Activated CD8-positive, alpha-beta memory T cell treated with anti-CD3 and anti-CD28 coated beads for 48 hours (primary cell): ENCODE measurements at places on chromosomes 5 and 9.

DNA sequence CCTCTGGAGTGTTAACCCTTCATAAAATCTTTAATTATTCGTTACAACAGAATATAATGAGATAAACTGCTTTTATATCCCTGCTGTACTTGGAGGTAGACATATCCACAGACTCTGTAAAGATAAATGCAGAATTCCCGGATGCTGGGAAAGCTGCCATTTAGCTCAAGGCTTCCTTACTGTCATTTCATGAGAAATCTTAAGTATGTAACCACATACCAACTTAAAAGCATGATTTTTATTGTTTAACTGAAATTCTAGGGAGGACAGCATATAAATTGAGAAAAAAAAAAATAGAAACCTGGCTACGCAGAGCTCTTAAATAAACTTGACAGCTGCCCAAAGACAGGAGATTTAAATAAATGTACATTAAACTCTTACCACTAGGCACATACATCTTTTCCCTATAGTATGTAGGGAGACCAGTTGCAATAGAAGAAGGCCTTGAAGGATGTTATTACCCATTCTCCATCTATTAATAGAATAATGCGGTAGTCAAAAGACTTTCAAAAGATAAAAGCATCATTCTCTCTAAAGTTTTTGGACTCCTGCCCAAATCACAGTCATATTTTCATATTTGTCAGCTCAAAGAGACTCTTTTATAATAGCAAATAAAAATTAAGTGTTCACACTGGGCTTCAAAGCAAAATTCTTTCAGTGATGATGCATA is 373.8 kb downstream of the NDUFS4 start:
- DNase-seq = no peak

DNA sequence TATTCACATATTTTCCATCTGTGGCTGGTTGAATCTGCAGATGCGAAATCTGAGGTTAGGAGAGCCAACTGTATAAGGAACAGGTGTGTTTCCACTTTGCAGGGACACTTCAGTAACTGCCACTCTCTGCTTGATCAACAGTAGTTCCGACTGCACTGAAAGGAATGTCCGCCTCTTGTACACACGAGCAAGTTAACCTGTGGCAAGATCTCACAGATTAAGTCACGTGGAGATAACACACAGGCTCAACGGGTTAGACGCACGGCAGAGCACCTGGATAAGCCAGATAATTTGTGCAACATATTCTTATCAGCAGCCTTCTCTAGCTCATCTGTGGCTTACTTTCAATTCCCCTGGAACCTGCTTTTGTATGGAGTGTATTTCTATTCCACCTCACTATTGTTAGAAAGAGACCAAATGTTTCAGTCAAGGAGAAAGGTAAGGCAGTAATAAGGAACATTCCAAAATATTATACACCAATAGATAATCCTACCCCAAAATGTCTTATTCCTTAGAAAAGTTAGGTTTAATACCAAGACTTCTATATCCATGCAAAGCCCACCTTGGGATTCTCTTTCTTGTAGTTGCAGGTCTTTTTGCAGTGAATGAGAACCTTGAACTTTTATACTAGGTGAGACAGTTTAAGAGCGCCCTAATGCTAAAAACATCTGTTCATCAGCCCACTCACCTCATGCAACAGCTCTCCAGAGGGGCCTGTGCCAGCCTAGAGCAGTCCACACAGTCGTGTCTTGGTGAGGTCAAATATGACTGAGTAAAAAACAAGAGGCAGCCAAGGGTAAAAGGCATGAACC is 6.5 kb upstream of the C9 start:
- DNase-seq = no peak

DNA sequence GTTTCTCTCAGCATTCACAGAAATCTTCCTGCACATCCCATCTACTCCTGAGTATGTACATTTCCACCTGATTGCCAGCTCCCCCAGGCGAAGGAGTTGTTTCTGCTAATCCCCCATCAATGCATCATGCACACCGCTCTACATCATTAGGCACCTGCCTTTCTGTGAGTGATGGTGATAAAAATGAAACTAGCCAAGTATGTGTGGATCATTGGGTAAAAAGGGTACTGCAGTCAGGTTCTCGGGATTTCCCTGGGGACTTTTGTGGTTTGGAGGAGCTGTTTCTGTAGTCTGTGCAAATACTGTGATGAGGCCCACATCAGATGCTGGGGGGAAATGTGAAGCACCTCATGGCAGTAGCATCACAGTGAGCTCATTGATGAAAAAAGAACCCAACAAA is 30.4 kb downstream of the CAMK4 start:
- DNase-seq = peak; percentile 47

DNA sequence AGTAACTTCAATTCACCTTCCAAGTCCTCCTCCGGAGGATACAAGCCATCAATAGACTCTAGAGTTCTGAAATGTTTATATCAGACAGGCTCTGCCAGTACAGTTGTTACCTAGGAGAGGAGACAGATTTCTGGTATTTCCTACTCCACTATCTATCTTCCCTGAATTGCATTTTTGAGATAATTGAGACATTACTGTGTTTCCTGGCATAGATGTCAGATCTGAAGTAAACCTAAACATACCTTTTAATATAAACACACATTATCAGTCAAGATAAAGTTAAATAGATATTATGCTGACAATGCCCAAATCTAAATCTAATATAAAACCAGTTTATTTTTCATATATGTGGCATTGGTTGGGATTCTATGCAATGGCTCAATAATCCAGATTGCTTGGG is 8.2 kb upstream of the TYRP1 start:
- DNase-seq = no peak

DNA sequence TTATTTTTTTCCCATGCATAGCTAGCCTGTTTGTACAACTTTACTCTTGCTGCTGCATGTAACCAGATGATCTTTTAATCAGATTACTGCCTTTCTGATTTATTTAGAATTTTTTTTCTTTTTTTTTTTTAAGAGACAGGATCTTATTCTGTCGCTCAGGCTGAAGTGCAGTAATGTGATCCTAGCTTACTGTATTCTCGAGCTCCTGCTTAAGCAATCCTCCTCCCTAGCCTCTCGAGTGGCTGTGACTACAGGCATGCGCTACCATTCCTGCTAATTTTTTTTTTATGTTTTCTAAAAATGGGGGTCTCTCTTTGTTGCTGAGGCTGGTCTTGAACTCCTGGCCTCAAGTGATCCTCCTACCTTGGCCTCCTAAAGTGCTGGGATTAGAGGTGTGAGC is 9.6 kb downstream of the DCP2 start:
- DNase-seq = no peak

DNA sequence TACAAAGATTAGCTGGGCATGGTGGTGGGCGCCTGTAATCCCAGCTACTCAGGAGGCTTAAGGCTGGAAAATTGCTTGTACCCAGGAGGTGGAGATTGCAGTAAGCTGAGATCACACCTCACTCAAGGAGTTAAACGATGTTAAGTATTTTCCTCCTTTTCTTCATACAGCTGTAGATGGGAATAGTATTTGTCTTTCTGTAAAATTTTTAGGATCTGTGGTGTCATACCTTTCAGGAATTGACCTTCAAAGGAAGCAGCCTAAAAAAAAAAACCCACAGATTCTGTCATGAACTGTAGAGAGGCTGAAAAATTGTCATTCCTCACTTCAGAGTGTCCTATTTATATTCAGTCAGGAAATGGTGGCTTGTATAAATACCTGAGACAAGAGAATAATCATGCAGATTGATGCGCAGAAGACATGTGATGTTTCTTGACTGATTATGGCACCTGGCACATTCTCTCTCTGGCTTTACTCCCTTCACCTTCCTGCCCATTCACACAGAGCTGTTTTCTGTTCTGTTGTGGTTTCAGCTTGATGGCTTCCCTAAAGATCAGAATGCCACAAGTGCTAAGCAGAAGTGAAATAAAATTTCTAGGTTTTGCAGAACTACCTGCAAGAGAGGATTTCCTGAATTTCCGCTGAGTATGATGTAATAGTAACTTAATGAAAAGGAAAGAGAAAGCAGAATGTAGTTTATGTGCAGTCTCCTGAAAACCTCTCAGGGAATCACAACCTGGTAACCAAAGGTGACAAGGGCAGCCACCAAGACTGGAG is 3.8 kb downstream of the IFNA1 start:
- DNase-seq = no peak

DNA sequence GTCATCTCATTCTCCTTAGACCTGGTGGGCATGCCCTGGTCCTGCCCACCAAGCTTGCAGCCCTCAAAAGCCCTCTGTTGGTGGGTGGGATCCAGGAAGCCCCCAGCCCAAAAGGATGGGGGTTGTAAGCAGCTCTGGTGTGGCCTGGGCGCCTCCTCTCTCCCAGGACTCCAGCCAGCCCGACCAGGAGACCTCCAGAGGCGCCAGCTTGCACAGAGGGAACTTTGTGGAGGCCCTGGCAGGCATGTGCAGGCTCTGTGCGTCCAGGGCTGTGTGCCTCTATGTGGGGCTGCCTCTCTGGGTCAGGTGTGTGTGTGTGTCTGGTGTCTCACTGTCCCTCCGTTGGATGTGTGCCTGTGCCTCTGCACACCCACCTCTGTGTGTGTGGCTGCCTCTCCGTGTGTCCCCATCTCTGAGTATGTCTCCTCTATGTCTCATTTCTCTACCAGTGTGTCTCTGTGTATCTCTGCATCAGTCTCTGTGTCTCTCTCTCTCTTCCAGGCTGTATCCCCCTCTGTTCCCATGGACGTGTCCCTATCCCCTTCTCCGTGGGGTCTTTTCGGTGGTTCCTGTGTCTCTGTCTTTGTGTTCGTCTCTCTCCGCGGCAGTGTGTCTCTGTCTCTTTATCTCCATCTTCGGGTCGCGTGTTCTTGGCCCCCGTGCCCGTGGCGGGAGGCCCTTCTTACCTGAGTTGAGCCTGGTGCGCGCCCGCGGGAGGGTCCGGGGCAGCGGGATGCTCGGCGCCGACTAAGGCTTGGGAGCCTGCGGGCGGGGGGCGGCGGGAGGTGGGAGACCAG is 501 bp downstream of the ENHO start:
- DNase-seq = no peak

DNA sequence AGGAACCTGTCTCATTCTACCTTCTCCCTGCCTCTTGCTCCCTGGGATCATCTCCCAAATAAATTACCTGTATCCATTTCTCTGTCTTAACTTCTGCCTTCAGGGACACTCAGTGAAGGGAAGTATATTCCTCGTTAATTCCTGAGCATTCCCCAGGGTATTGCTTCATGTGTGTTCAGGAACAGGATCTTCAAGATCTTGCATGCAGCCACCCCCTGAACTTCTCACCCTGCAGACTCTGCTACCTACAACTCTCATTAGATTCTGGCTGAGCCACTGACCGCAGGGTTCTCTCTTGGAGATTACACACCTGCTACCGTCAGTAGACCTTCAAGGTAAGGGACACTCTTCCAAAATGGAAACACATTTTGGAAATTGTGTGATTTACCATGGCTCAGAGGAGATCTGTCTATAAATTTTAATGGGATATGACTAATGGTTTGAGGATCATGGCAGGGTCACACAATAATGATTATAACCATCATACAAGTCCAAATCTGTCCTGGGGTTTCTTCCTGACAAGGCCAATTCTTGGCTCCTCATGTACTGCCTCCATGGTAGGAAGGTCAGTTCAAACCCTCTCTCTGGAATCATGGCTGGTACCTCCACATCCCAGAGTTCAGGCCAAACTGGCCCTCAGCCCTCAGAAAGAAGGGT is 38.9 kb upstream of the UGCG start:
- DNase-seq = no peak

GRCh38 chr5:126926187-126926586 is 104.2 kb downstream of the MARCHF3 start:
- no peak for DNase-seq

GRCh38 chr5:135386886-135387628 is 12.0 kb downstream of the MACROH2A1 start:
- no peak for DNase-seq

DNA sequence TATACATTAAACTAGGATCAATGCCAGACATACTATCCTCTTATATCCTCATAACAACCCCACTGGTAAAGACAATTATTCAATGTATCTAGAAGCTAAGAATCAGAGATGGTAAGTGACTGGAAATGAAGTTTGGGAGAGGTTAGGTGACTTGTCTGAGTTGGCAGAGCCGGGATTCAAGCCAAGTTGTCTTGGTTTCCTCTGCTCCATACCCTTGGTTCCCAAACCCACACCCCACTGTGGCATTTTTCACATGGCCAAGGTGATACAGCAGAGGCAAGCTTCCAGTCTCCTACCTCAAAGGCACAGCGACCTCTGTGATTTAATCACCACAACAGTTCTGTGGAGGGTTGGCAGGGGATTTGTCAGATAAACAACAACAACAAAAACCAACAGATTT is 34.7 kb upstream of the ADRB2 start:
- DNase-seq = no peak
